Caco-2 (cell line): ENCODE measurements at places on chromosomes 2 and 18. TPM values are rescaled to one million over a fixed set of nuclear protein-coding genes. Genes with fewer than 3 reads are reported as not detected.

DNA sequence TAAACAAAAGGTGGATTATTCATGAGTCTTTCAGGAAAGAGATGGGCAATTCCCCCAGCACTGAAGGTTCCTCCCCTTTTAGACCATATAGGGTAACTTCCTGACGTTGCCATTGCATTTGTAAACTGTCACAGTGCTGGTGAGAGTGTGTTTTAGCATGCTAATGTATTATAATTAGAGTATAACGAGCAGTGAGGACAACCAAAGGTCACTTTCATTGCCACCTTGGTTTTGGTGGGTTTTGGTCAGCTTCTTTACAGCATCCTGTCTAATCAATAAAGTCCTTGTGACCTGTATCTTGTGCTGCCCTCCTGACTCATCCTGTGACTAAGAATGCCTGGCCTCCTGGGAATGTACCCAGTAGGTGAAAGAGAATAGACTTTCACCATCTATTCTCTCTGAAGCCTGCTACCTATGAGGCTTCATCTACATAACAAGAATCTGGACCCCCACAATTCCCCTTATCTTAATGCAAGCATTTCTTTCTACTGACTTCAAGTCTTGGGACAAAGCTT lies 148.7 kb downstream of the CABLES1 start:
- peak; percentile 3 for DNase-seq
- H3K4me3 ChIP-seq: no peak overlapping the region
- peaks cover 7% of the 10 kb centered on the region; the same call in 1 of the 2 replicates for H3K4me1 ChIP-seq
- peak overlapping the region; percentile 42 for H3K27ac ChIP-seq

Gene KCNE4
- total RNA-seq: not detected in 2 replicates

GRCh38 chr2:60517446-60517845 lies 36.0 kb downstream of the BCL11A start:
- H3K36me3 ChIP-seq: no peaks in the 10 kb centered on the region
- H3K27me3 ChIP-seq: no peaks in the 10 kb centered on the region
- no peak overlapping the region for H3K27ac ChIP-seq
- peaks cover 42% of the 10 kb centered on the region for H3K4me1 ChIP-seq
- DNase-seq: no peak

GRCh38 chr2:118232796-118233195 lies 144.5 kb downstream of the INSIG2 start:
- no peaks in the 10 kb centered on the region for H3K36me3 ChIP-seq
- no peak overlapping the region for H3K4me3 ChIP-seq
- no peaks in the 10 kb centered on the region for H3K4me1 ChIP-seq

DNA sequence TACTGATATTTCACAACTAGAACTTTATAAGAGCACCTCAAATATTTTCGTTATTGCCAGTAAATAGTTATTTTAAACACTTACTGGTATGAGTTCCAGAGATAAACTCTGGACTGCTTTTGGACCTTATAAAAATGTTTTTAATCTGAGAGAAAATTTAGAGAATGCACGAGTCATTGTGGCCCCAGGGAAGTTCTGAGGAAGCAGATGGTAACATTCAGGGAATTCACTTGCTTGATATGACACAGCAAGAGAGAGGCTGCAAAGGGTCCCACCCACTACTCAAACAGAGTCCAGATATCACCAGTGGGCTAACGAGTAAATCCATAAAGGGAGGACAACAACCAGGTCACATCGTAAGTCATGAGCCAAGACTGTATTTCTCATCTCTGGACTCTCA lies 526.8 kb downstream of the TDRD15 start:
- no peak overlapping the region for H3K4me3 ChIP-seq
- H3K27ac ChIP-seq: no peak overlapping the region
- H3K4me1 ChIP-seq: peaks cover 10% of the 10 kb centered on the region
- H3K36me3 ChIP-seq: no peaks in the 10 kb centered on the region
- H3K27me3 ChIP-seq: no peaks in the 10 kb centered on the region
- DNase-seq: peak; percentile 24

DNA sequence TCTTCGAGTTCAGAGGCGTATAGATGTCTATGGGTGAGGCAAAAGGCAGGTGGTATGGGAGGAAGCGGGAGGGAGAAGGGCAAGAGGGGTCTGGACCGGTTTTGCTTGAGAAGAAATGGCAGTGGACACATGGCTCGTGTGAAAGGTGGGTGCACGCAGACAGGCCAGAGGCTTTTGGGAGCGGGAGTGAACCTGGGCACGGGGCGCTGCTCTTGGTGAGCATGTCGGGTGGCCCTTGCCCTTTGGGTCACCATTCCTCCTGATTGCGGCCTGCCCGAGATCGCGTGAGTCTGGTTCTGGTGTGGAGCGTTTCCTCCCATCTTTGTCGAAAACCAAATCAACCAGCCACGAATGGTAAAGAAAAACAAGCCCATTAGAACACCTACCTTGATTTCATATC lies 12.6 kb downstream of the LDLRAD4 start:
- no peaks in the 10 kb centered on the region for H3K36me3 ChIP-seq
- H3K4me1 ChIP-seq: no peaks in the 10 kb centered on the region
- no peak for DNase-seq
- no peak overlapping the region for H3K4me3 ChIP-seq
- H3K27ac ChIP-seq: no peak overlapping the region

DNA sequence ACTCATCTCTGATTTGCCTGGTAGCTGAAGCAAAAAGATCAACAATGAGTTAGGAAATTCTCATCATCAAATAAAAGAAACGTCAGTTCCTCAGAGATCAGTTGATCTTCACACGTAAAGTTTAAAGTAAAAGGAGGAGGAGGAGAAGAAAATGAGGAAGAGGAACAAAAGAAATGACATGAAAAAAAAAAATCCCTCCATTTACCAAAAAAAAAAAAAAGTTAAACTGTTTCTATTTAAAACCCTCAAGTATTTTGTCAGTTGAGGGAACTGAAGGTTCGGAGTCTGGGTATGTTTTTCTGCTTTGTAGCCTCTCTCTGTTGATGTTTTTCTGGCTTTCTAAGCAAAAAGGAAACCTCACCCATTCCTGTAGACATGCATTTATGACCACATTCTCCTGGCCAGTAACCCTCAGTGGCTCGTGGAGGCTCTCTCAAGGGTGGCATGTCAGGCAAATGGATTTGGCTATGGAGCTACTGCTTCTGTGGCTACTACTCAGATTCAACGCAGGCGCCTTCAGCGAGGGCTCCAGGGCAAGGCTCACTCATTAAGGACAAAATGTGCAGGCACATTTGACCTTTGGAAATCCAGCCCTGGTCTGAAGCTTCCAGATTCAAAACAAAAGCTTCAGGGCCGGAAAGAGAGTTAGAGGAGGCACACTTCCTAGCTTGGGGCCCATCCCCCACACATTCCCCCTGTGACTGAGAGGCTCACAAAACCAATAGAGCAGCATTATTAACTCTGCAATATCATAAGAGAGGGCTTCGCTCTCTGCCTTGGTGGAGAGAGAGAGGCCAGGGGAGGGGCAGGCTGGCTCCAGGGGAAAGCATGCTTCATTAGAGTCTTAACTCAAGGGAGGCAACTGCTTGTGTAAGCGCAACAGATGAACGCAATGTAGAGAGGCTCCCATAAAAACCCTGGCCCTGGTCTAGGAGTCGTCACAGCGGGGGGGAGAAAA lies 22.3 kb downstream of the KLF7 start:
- no peak overlapping the region for H3K27ac ChIP-seq
- no peaks in the 10 kb centered on the region for H3K27me3 ChIP-seq
- H3K4me3 ChIP-seq: no peak overlapping the region

Gene EMILIN1
- total RNA-seq: 0.30 and 0.43 TPM in 2 replicates

Gene GPR45
- total RNA-seq: not detected in 2 replicates

DNA sequence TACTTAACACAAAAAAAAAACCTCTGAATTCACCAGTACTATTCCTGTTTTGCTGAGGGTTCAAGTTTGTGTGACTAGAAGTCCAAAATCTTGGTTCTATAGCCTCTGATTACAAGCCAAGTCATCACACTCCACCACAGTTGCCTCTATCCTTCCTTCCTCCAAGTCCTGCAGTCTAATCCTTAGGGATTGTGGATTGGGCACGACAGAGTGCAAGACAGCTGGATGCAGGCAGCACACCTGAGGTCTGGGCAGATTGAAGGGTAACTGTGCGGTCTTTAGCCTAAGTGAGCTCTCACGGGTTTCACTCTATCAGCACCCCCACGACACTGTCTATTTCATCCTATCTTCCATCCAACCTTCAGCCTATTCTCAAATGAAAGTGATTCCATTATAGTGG lies 299.4 kb upstream of the ID2 start:
- H3K36me3 ChIP-seq: no peaks in the 10 kb centered on the region
- no peak overlapping the region for H3K27ac ChIP-seq
- H3K4me3 ChIP-seq: no peak overlapping the region

DNA sequence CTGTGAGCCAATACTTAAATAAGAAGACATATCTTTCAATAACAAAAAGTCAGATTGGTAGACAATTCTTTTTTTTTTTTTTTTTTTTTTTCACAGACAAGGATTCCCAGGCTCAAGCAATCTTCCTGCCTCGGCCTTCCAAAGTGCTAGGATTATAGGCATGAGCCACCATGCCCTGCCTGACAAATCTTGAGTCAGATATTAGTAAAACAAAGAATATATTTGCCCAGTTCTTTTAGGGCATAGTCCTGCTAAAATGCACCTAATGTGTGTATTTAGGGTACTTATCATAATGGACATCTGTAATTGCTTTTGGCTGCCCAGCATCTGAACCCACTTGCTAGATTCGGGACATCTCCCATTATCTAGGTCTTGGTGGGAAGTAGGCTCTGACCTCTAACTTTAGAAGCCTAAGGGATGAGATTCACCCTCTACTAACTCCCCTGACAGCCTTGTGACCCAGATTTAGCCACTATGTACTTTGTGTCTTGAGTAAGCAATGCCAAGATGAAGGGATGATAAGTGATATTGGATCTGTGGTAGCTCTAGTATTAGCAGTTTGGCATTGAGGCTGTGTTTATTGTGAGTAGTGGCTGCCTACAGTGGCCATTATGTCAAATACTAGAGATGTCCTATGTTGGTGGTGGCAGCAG lies 18.5 kb upstream of the PSME4 start:
- H3K4me1 ChIP-seq: no peaks in the 10 kb centered on the region
- no peak overlapping the region for H3K27ac ChIP-seq
- no peaks in the 10 kb centered on the region for H3K36me3 ChIP-seq
- no peak for DNase-seq
- H3K4me3 ChIP-seq: no peak overlapping the region
- H3K27me3 ChIP-seq: no peaks in the 10 kb centered on the region

GRCh38 chr2:176395273-176395854 lies 126.1 kb downstream of the MTX2 start:
- H3K36me3 ChIP-seq: no peaks in the 10 kb centered on the region
- no peak overlapping the region for H3K4me3 ChIP-seq
- DNase-seq: no peak

DNA sequence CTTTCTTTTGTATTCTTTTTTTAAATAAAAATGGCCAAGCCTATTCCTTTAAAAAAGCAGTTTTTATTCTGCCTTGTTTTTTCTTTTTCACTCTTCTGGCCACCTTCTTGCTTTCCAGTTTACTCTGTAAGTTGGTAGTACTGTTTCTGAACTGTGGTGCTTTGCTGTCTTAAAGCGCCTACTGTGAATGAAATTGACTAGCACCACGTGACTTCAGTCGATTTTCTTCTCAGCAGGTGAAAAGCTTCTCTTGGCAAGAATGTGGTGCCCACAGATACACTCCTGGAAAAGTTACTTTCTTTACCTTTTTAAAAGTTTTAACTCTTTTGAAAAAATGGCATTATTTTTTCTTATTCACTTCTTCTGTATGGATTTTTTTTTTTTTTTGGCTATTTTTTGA lies 32.4 kb downstream of the DYNC1I2 start:
- no peak for DNase-seq
- no peaks in the 10 kb centered on the region for H3K27me3 ChIP-seq
- no peak overlapping the region for H3K27ac ChIP-seq
- no peak overlapping the region for H3K4me3 ChIP-seq
- H3K36me3 ChIP-seq: no peaks in the 10 kb centered on the region

Gene GAREM1
- total RNA-seq: 0.50 and 0.51 TPM in 2 replicates

- H3K4me3 ChIP-seq: no peak overlapping the region
- H3K27me3 ChIP-seq: no peaks in the 10 kb centered on the region
- no peaks in the 10 kb centered on the region for H3K36me3 ChIP-seq
- no peak overlapping the region for H3K27ac ChIP-seq
These were observed 94.0 kb upstream of the CNGA3 start for GRCh38 chr2:98252038-98252773.

- peak overlapping the region; percentile 43 for H3K27ac ChIP-seq
- no peaks in the 10 kb centered on the region for H3K27me3 ChIP-seq
- DNase-seq: no peak
- H3K4me3 ChIP-seq: no peak overlapping the region
- no peaks in the 10 kb centered on the region for H3K36me3 ChIP-seq
These were observed 83.9 kb downstream of the INHBB start for GRCh38 chr2:120429586-120430500.

Gene ACMSD
- total RNA-seq: not detected in 2 replicates

Gene ERFE
- 1.4 and 1.6 TPM in 2 replicates for total RNA-seq

Gene ST8SIA5
- total RNA-seq: not detected in 2 replicates

GRCh38 chr18:47050468-47050867 lies 15.0 kb upstream of the ELOA2 start:
- H3K27ac ChIP-seq: no peak overlapping the region
- no peak for DNase-seq
- no peaks in the 10 kb centered on the region for H3K36me3 ChIP-seq
- H3K4me1 ChIP-seq: no peaks in the 10 kb centered on the region
- no peaks in the 10 kb centered on the region for H3K27me3 ChIP-seq

GRCh38 chr2:98854682-98855081 lies 81.3 kb downstream of the CRACDL start:
- no peak for DNase-seq
- no peak overlapping the region for H3K27ac ChIP-seq
- H3K4me3 ChIP-seq: no peak overlapping the region
- H3K27me3 ChIP-seq: no peaks in the 10 kb centered on the region
- no peaks in the 10 kb centered on the region for H3K4me1 ChIP-seq
